ENCODE measurements at places on chromosomes 7 and 10. TPM values are rescaled to one million over a fixed set of nuclear protein-coding genes. Genes with fewer than 3 reads are reported as not detected.

GPR15LG gene
- not detected for total RNA-seq

GPRIN2 gene
- total RNA-seq, result not detected

MOSPD3 gene
- total RNA-seq, result 15.3 TPM

AMPH gene
- total RNA-seq, result under 0.01 TPM

CTAGE4 gene
- total RNA-seq, result 0.71 TPM

FASTK gene
- total RNA-seq, result 100 TPM

NEUROG3 gene
- not detected for total RNA-seq

HOXA9 gene
- 17.9 TPM for total RNA-seq

LIPK gene
- not detected for total RNA-seq

NUDT13 gene
- total RNA-seq, result 1.2 TPM

FAM25A gene
- not detected for total RNA-seq

NKX1-2 gene
- total RNA-seq, result not detected

ABI1 gene
- total RNA-seq, result 34.0 TPM

EBF3 gene
- under 0.01 TPM for total RNA-seq

FBXL15 gene
- total RNA-seq, result 26.8 TPM

ABCB1 gene
- total RNA-seq, result not detected

BTRC gene
- total RNA-seq, result 9.0 TPM

CDC14C gene
- not detected for total RNA-seq

RAMP3 gene
- not detected for total RNA-seq

TRIM50 gene
- total RNA-seq, result not detected

TMEM236 gene
- not detected for total RNA-seq

C7orf57 gene
- total RNA-seq, result 0.18 TPM

FBXL13 gene
- 1.4 TPM for total RNA-seq

CNPY1 gene
- total RNA-seq, result not detected

OPTN gene
- total RNA-seq, result 36.9 TPM

CYP2C19 gene
- total RNA-seq, result not detected

GPER1 gene
- total RNA-seq, result 3.2 TPM

STOX1 gene
- not detected for total RNA-seq

PCLO gene
- total RNA-seq, result 2.9 TPM

OR9A2 gene
- not detected for total RNA-seq

UPK3B gene
- total RNA-seq, result not detected

JAKMIP3 gene
- total RNA-seq, result 0.35 TPM

TMEM178B gene
- total RNA-seq, result not detected

OR13A1 gene
- not detected for total RNA-seq

OR2A1 gene
- not detected for total RNA-seq

PGAM2 gene
- total RNA-seq, result not detected

TRIM73 gene
- not detected for total RNA-seq

FAM185A gene
- total RNA-seq, result 3.5 TPM

SORCS1 gene
- not detected for total RNA-seq

Data from myometrial cell (primary cell).